ENCODE measurements at places on chromosomes 3 and 15. TPM values are rescaled to one million over a fixed set of nuclear protein-coding genes. Genes with fewer than 3 reads are reported as not detected.

DNA sequence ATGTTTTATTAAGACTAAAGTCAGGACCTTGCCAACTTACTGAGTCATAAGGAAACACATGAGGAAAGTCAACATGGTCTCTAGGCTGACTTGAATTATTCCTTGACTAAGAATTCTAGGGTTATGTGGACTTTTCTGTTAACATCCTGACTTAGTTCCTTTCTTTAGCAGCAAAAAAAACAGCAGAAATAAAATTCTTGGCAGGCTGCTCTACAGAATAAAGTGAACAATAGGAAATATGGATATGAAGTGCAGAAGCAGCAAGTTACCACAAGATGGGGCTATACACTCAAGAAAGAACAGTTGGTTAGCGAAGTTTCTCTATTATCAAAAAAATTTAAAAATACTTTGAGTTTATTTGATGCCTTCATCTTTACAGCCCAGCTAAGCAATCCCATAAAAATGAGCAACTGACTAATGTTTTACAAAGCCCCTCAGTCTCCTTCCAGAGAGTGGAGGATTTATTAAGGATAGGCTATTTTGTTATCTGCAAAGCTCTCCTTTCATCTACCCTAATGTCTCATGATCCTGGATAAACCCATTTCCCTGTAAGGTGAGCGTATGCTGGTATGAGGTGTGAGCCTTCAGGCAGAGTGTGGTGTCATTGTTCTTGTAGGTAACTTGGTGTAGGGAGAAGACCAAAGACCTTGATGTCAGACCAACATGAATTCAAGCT is 23.1 kb upstream of the MCCC1 start:
- peak; percentile 51 for DNase-seq

Gene SYNPR
- total RNA-seq, result 0.59 TPM

- no peak for DNase-seq
Measured at GRCh38 chr3:152272771-152273242, 4.1 kb downstream of the MBNL1 start.

DNA sequence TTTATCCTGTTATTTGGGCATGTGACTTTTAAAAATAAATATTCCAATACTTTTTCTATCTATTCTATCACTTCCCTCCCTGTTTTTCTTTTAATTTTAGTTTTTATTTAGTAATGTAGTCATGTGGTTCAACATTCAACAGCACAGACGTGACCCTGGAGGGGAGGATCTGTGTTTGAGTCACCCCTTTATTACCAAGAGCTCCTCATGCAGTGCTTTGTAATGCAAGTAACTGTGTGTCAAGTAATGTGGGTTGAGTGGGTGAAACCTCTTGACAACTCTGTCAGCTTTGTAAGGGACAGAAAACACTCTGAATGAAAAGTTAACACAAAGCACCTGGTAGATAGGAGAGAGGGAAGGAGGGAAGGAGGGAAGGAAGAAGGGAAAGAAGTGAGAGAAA is 89.7 kb upstream of the FGF12 start:
- DNase-seq, result no peak

Gene SEMA3F
- total RNA-seq, result 14.5 TPM

DNA sequence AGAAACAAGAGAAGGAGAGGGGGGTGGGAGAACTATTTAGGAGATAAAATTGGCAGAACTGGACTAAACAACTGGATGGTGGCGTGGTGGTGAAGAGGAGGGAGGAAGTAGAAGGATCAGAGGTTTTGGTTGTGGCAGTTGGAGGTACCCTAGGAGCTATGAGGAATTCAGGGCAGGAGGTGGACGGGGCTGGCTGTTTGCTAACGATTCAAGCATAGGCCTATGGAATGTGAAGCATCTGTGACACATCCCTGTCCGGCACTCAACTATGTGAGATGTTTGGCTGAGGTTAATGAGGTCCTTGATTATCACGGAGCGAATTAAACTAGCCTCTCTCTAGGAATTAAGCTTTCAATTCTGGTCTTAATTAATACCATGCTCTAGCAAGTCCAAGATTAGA is 13.5 kb downstream of the TARS3 start:
- no peak for DNase-seq

DNA sequence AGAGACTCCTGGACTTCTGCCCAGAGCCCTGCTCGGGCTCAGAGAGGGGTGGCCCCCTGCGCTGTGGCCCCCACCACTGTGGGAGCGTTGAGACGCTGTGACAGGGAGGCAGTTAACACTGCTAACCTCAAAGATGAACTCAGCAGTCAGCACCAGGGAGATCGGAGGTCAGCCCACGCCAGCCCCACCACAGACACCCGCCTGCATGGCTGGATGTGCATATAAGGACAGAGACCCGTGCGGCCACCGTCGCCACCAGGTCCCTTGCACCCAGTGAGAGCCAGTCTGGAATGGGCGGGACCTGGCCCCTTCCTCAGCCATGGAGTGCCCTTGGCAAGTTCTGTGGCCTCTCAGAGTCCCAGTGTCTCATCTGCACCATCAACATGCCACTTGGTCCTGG is 48.5 kb upstream of the FURIN start:
- DNase-seq, result no peak

DNA sequence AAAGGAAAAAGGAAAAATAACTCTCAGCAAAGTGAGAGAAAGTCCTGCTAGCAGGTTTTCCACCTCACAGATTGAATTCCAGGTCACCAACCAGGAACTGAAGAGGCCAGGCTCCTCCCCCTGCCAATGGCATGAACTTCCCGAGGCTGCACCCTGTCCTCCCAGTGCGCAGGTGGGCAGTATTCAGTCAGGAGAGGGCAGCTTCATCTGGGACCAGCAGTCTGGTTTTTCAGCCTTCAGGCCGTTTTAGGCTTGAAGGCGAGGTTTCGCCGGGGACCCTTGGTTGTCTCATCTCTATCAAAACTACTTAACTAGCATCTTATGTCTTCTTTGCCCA is 41.2 kb downstream of the TRAT1 start:
- no peak for DNase-seq

Gene GOLGA6D
- not detected for total RNA-seq

Gene CADPS
- 11.7 TPM for total RNA-seq

- DNase-seq, result peak; percentile 71
Measured at GRCh38 chr3:88203642-88204055, 53.9 kb downstream of the C3orf38 start.

- DNase-seq, result no peak
Measured at GRCh38 chr3:61520966-61521628, 40.3 kb upstream of the PTPRG start.

Gene KLHDC8B
- total RNA-seq, result 14.8 TPM

DNA sequence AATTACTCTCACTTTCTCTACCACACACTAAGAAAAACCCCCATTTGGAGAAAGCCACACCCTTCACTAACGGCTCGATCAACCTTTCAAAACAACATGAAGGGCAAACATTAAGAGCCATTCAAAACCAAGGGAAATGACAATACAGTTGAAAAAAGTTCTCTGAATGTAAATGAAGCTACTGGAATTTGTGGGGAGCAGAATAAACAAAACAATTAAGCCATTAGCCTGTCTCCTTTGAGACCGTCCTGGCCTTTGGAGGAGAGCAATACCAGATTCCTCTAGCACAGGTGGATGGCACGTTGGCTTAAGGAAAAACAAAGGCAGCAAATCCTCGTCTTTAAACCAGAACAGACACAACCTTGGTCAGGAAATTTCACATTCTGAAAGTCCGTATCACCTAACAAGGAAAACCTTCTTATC is 18.7 kb downstream of the MYO1E start:
- DNase-seq, result peak; percentile 27

GRCh38 chr15:62571072-62571471 is 406.0 kb upstream of the C2CD4B start:
- no peak for DNase-seq

Gene PDZRN3
- total RNA-seq, result 3.4 TPM

GRCh38 chr15:95884276-95884675 is 446.2 kb upstream of the NR2F2 start:
- DNase-seq, result peak; percentile 60

DNA sequence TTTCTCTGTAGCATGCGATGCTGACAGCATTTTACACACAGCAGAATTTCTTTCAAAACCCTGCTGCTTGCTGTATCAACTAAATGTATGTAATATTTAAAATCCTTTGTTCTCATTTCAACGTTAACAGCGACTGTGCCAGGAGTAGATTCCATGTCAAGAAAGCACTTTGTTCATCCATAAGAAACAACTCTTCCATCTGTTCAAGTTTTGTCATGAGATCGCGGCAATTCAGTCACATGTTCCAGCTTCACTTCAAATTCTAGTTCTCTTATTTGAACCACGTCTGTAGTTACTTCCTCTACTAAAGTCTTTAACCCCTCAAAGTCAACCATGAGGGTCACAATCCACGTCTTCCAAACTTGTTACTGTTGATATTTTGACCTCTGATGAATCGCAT is 50.6 kb downstream of the SMARCC1 start:
- no peak for DNase-seq

DNA sequence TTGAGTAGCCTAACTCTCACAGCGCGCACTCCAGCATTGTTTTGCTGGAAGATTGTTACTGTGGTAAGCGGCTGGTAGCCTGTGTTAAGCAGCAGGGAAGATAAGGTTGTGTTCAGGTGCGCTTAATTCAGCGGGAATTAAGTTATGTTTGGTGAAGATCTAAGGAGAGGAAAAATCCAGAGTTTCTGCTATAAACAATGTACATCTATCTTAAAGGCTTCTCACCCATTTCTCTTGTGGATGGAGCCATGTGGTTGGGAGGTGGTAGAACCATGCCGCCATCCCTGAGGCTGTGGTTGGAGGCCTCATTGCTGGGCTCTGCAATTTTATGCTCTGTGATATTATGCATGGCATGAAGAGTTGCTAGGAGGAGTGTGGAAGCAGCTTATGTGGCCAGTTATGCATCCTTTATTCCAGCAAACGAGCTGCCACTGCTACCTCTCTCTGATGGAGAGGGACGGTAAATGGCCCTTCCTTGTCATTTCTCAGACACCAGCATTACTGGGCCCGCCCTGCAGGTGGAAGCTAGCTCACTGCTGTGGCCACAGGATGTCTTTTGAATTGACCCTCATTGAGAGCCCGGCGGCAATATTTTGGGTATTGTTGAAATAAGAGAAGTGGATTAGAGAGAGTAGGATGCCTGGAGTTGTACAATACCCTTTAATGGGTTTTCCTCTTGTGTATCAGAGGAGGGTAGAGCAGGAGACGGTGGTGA is 1.3 kb downstream of the MINAR1 start:
- DNase-seq, result peak; percentile 65

- DNase-seq, result no peak
Measured at GRCh38 chr3:171835116-171835515, 8.0 kb upstream of the TMEM212 start.

DNA sequence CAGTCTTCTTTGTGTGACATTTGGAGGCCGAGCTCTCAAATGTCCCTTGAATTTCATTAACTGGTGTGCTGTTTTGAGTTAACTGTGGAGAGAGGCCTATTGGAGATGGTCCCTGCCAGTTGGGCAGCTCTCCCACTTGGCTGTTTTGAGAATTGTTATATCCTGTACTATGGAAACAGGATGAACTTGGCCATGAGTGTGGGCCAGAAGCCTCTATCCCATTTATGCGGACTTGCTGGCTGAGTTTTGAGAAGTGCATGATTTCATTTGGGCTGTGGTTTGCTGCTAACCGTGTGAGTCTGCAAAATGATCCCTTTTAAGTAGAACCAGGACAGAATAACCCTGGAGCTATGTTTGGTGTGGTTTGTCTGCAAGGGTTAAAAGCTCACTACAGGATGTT is 366.0 kb downstream of the PTPRG start:
- DNase-seq, result no peak

DNA sequence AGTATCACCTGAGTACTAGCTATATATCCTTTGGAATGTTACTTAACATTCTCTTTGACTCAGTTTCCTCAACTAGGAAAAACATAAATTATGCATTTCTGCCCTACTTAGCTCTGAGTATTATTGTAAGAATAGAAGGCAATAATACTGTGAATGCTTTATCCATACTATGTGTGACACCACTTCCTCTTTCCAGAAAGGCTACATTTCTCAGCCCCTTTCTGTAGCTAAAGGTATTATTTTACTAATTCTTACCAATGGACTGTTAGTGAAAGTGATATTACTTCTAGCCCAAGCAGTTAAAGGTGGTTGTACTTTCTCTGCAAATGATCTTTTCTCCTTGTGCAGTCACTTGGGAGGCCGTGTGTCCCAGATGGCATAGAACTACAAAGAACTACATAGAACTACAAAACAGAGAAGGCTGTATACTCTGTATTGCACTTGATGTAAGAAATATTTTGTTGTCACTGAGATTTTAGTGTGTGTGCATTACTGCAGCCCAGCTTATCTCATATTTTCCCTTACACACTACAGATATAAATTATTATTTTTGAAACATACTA is 35.1 kb downstream of the MYH15 start:
- DNase-seq, result no peak

GRCh38 chr3:159837725-159838124 is 150.9 kb upstream of the IL12A start:
- DNase-seq, result peak; percentile 41

Gene IL16
- 0.09 TPM for total RNA-seq

Gene ALCAM
- 54.4 TPM for total RNA-seq

Gene SCAANT1
- not detected for total RNA-seq

GRCh38 chr3:24493746-24494617 is 668 bp downstream of the THRB start:
- DNase-seq, result peak; percentile 53

Gene WDR49
- not detected for total RNA-seq

- DNase-seq, result no peak
Measured at GRCh38 chr3:82143661-82144412, 382.4 kb upstream of the GBE1 start.

GRCh38 chr15:74873756-74874424 is 725 bp upstream of the SCAMP2 start:
- DNase-seq, result peak; percentile 33

Gene TXNRD3
- total RNA-seq, result 10.3 TPM

Gene PARP15
- total RNA-seq, result not detected

Gene P2RY12
- total RNA-seq, result not detected

- no peak for DNase-seq
Measured at GRCh38 chr15:60243769-60244168, 154.0 kb downstream of the ANXA2 start.

DNA sequence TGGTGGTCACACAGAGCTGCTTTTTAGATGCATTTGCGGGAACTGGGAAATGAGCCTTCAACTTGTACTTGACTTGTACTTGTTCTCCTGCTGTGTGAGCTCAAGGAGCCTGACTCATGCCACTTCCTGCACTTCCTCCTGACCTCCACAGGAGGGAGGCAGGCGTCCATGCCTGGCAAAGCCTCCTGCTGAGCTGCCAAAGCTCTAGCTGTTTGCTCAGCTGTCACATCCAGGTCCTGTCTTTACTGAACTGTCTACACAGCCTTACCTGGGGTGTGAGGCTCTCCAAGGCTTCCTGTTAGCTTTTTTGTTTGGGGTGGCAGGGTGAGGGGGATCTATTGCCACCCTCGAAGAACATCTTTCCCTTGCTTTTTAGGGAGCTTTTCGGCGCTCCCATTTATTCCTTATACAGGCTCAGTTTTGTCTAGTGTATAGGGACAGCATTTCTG is 6.4 kb downstream of the THPO start:
- DNase-seq, result peak; percentile 86
